ENCODE measurements at places on chromosomes 13 and 19.
A peak's percentile ranks its signal among the peaks of the same experiment; 100 is the strongest.

DNA sequence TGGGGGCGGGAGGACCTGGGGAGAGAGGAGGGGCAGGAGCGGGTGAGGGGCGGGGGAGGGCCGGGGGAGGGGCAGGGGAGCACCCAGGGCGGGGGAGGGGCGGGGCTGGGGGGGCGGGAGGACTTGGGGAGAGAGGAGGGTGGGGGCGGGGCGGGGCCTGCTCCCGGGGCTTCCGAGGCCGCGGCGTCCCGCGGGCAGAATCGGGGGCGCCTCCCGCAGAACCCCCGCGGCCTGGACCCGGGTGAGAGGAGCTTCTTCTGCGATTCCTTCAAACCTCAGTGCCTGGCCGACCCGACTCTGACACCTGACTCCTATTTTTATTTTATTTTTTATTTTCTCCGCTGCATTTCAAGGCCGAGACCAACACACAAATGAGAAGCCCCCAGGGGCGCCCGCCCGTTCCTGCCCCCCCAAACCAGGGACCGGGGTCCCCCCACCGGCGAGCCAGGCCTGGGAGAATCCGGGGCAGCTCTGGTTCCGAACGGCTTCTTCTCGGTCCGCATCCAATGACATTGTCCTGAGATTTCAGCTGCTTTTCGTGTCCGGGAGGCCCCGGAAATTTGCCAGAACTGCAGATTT lies 470 bp upstream of the GRTP1 start:
- no peak for DNase-seq

DNA sequence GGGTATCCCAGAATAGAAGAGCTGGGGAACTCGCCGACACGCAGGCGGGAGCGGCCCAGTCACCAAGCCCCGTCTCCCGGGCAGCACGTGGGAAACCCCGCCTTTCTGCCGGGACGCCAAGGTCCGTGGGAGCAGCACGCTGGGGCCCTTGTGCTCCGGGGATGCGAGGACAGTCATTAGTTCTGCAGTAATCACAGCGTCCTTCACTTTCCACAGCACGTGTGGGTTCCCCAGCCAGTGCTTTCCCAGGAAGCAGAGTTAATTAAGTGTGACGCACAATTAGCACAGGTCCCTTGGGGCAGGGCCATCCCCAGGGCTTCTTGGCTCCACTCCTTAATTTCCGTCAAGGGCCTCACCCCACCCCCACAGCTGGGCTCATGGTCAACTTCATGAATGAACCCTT lies 64.3 kb upstream of the C13orf46 start:
- DNase-seq, result no peak

DNA sequence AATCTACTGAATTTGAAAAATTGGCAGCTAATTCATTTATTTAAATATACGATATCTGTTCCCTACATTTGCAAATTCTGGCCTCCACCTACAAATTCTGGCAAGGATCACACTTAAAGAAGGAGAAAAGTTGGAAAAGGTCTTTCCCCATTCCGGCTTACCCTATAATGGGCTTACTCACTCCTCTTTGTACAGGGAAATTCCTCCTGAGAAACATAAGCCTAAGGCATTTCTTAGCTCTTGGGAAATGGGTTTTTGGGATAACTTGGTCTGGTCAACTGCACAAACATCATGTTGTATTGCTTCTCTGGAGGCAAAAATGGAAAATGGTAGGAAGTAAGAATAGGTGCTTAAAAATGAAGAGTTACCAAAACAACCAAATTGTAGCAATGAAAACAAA lies 25.5 kb downstream of the KCTD12 start:
- no peak for DNase-seq

GRCh38 chr19:57815247-57816075 lies 748 bp upstream of the ZNF552 start:
- DNase-seq, result no peak

DNA sequence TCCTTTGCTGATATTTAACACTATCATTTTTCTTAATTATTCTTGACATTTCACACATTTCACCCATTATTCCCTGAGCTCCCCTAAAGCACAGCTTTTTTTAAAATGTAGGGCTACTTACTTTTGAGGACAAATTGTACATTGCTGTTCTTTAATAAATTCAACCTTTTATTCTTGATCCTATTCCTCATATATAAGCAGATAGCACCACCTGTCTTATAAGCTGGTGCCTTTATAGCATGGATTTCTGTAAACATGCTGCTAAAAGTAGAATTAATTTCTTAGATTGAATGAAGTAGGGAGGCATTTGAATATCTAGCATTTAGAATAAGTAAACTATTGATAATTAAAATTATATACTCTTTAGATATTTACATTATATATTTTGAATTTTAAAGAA lies 603.4 kb upstream of the PCDH9 start:
- no peak for DNase-seq

DNA sequence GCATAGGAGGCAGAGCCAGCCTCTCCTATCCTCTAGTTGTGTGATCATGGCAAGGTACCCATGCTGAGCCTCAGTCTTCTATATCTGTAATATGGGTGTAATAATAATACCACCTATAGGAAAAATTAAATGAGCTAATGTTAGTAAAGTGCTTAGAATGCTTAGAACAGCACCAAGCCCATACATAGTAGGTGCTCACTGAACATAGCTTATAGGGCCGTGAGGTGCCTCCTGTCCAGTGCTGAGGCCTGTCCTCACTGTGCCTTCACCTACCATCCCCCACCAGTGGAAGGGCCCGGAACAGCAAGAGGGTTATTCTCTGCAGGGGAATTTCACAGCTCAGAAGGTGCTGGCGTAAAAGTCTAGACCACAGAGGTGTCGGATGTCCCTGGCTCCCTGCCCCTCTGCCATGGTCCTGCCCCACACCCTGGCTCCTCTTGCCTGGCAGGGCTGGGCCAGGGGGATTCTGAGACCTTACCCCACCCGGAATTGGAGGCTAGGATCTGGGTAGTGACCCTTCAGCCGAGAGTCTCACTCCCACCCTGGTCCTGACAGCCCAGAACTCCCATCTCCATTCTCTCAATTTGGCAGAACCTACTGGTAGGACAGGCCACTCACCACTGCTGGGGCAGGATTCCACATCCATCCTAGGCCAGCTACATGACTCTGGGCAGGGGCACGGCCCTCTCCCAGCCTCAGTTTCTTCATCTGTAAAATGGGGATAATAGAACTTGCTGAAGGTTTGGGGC lies 2.2 kb upstream of the SCN1B start:
- no peak for DNase-seq

GRCh38 chr13:80296638-80297037 lies 44.3 kb downstream of the SPRY2 start:
- no peak for DNase-seq

DNA sequence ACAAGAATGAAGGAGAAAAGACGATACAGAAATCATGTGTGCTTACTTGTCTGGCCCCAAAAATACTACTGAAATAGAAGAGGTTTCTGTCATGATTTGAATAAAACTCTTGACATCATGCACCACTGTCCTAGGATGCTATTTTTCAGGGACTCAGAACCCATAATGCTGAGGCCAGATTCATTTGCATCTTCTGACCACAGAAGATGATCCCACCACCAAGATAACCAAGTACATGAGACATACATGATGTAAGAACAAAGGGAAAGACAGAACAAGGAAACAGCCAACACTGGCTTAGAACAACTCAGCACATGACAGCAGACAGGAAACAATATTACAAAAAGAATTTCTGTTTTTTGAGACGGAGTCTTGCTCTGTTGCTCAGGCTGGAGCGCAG lies 2.5 kb downstream of the ZNF552 start:
- DNase-seq, result no peak

- peak; percentile 49 for DNase-seq
These were observed 116.6 kb upstream of the RNF113B start for GRCh38 chr13:98293570-98294142.

DNA sequence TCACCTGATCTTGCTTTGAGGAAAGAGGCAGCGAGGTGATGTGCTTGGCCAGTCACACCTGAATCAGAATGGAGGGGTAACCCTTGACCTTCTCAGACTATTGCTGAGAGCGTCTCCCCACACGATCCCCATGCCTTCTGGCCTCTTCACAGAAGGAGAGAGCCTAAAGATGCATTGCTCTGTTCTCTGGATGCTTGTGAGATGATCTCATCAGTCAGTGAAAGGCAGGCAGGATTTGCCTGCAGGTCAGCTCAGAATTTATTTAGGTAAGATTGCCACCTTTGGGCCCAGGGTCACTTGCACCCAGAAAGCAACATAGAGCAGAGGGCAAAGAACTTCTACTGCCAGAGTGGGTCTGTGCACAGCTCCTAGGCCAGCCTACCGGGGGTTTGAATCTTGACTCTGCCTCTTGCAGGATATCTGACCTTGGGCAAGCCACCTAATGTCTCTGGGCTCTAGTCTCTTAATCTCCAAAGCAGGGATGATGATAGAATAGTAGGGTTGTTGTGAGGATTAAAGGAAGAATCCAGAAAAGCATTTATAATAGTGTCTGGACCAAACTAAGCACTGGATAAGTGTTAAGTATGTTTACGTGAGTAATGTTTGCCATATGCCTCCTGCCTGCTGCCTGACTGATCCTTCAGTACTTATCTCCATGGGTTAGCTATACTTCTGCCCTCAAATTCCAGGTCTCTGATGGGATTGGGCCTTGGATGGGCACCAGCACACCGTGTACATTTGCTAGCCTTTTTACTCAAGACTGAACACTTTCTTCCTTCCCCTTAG lies 8.4 kb upstream of the FLT1 start:
- DNase-seq, result no peak

GRCh38 chr13:26785838-26786630 lies 25.4 kb upstream of the GPR12 start:
- no peak for DNase-seq

DNA sequence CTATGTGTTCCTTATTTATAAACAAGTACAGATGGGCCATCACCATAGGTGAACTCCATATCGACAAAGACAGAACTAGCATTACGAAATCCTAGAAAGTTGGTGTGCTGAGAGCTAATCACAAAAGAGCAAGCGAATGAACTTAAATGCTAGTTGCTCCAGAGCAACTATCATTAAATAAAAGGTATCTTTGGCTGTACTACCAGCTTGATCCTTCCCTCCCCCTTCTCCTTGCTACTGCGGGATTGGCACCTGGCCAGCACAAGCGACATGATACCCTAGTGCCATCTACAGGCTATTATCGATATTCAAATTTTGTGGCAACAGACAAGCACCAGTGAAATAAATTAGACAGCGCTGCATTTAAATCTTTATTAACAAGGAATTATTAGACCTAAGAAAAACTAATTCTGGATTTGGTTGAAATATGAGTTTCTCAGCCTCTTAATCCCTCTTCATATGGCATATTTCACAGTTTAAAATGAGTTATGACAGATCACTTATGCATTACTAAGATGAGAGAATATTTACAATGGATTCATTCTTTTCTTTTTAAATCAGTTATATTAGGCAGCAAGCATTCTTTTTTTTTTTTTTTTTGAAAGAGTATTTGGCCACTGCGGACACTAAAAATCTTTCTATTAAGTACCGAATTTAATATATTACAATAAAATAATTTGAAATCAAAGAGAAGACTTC lies 5.8 kb downstream of the PCDH9 start:
- peak; percentile 87 for DNase-seq

DNA sequence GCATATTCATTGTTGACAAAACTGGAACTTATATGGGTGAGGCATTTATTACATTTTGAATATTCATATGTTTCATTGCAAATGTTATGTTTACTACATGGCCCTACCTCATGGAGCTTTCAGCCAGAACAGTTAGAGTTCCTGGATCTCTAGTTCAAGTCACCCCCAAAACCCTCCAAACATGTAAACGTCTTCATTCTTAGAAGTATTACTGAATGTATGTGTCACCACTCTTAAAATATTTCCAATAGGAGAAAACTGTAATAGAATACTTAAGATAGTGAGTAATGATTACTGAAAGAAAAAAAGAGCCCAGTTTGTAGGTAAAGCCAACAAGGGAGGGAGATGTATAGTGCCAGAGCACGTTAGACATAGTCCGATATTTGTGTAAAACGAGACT lies 23.5 kb downstream of the URI1 start:
- DNase-seq, result peak; percentile 52

GRCh38 chr13:113500530-113501265 lies 10.2 kb upstream of the DCUN1D2 start:
- DNase-seq, result no peak

DNA sequence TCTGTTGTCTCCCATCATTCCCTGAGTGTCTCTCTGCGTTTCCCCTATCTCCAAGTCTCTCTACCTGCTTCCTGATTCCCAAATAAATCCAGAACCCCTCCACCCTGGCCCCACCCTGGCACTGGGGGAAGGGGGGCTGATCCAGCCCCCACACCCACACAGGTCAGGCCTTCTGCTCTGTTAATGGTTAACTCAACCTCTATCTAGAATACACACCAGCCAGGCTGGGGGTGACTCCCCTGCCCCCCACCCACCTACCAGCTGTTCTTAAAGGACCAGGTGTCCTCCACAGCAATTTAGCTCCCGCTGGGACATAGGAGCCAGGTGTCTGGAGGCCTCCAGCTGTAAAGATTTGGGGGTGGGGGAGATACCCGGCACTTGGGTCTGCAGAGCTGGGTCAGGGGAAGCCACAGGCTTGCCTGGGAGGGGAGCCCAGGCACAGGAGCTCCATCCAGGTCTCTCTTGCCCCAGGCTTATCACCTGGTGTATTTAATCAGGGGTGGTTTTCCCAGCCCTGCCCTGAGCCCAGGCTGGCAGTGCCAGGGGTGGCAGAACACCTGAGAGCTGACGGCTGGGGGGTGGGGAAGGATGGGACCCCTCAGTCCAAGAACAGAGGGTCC lies 3.9 kb downstream of the IRF2BP1 start:
- DNase-seq, result no peak

DNA sequence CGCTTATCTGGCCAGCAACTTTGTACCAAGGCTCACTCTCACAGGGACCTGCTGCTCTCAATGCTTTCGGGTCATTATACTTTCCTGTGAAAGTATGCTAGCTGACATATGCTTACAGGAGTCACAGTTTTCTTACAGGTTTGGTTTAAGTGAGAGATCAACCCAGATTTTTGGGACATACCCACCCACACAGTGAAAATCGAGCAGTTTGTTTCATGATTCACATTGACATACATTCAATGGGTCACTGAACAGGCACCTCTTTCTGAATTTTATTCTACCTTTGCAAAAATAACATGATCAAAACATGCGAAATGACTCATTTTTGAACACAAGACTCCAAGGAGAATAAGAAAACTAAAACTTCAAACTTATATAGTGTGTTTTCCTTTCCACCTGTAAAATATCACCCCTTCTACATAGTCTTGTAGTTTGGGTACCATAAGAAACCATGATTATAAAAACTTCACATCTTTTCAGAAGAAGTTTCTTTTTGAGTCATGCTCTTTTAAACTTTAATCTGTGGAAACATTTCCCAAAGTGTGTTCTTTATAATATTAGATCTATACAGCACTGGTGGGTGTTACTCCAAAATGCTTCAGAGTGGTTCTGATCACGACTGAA lies 44.3 kb upstream of the TEX29 start:
- DNase-seq, result no peak
